Mesothelial cell of epicardium (in vitro differentiated cells): ENCODE measurements at places on chromosomes 11 and 22.

DNA sequence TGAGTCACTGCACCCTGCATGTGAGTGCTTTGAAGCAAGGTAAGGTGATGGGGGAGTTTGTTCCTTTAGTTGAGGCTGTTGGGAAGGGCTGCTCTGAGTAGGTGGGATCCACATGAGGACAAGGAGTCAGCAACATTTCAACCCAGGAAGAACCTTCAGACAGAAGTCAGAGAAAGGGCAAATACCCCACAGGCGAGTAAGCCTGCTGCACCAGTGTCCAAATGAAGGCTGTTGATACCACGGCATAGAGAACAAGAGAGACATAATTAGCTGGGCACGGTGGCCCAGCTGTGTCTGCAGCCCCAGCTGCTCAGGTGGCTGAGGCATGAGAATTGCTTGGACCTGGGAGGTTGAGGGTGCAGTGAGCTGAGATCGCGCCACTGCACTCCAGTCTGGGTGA is 54.3 kb upstream of the CLMP start:
- no peak for DNase-seq

DNA sequence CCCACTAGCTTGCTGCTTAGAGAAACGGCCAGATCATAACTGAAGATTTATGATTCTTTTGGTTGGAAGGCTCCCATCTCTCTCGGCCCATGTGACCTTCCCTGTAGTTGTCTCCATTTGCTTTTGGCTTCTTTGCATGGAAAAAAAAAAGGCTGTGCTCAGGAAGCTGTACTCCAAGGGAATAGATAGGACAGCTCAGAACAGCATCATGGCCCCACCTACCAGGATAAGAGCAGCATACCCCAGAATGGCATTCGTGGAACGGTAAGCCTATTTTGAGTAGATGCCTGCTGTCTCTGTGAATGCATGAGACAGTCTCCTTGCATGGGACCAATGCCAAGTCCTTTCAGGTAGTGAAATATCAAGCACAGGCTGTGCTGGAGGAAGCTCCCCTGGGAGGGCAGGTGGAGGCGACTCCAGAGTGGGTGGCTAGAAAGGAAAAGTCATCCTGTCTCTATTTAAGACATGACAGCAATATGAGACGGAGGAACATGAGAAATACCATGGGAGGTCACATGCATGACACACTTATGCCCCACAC is 94.1 kb upstream of the AMOTL1 start:
- no peak for DNase-seq

- no peak for DNase-seq
Measured at GRCh38 chr11:19838994-19839768, 126.5 kb downstream of the NAV2 start.

GRCh38 chr11:32561835-32562234 is 21.8 kb upstream of the EIF3M start:
- DNase-seq: no peak
